ENCODE measurements at places on chromosomes 12 and 14. TPM values are rescaled to one million over a fixed set of nuclear protein-coding genes. Genes with fewer than 3 reads are reported as not detected.

- H3K27ac ChIP-seq, result peak overlapping the region; percentile 90
- H3K36me3 ChIP-seq, result no peaks in the 10 kb centered on the region
- peaks cover 70% of the 10 kb centered on the region for H3K4me1 ChIP-seq
These were observed 8.4 kb upstream of the INF2 start for GRCh38 chr14:104680806-104681688.

PIK3C2G gene
- not detected for polyA plus RNA-seq

- peak overlapping the region; percentile 40 for H3K27ac ChIP-seq
- no peak overlapping the region for H3K4me3 ChIP-seq
- no peaks in the 10 kb centered on the region for H3K27me3 ChIP-seq
- no peak for DNase-seq
These were observed 17.7 kb downstream of the SYNE3 start for GRCh38 chr14:95498622-95499353.

- no peaks in the 10 kb centered on the region for H3K27me3 ChIP-seq
- no peaks in the 10 kb centered on the region for H3K4me1 ChIP-seq
- no peak overlapping the region for H3K4me3 ChIP-seq
- DNase-seq, result no peak
- H3K36me3 ChIP-seq, result no peaks in the 10 kb centered on the region
- no peak overlapping the region for H3K27ac ChIP-seq
These were observed 144.4 kb downstream of the AKAP6 start for GRCh38 chr14:32473464-32473855.

IFNG-AS1 gene
- polyA plus RNA-seq, result not detected

- DNase-seq, result no peak
- H3K4me1 ChIP-seq, result no peaks in the 10 kb centered on the region
- H3K27me3 ChIP-seq, result no peaks in the 10 kb centered on the region
- H3K36me3 ChIP-seq, result no peaks in the 10 kb centered on the region
- H3K27ac ChIP-seq, result no peak overlapping the region
These were observed 1197.9 kb downstream of the VRK1 start for GRCh38 chr14:97995038-97995437.

DNA sequence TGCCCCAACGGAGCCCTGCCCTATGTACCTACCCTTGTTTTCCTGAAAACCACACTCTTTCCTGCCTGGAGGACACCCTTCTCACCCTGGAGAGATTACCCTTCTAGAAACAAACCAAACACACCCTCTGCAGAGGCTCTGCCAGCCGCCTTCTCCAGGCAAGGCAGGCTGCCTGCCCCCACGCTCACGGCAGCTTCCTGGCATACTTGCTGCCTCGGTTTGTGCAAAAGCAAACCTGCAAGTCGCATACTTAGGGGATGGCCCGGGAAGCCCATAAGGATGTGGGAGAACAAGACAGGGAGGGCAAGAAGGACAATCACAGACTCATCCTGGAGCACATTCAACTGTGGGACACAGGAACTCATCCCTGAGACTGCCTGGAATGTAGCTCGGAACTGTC, 154.0 kb upstream of the DIO3 start:
- DNase-seq, result no peak
- no peaks in the 10 kb centered on the region for H3K36me3 ChIP-seq
- no peaks in the 10 kb centered on the region for H3K4me1 ChIP-seq
- H3K4me3 ChIP-seq, result no peak overlapping the region
- no peaks in the 10 kb centered on the region for H3K27me3 ChIP-seq
- no peak overlapping the region for H3K27ac ChIP-seq

DNA sequence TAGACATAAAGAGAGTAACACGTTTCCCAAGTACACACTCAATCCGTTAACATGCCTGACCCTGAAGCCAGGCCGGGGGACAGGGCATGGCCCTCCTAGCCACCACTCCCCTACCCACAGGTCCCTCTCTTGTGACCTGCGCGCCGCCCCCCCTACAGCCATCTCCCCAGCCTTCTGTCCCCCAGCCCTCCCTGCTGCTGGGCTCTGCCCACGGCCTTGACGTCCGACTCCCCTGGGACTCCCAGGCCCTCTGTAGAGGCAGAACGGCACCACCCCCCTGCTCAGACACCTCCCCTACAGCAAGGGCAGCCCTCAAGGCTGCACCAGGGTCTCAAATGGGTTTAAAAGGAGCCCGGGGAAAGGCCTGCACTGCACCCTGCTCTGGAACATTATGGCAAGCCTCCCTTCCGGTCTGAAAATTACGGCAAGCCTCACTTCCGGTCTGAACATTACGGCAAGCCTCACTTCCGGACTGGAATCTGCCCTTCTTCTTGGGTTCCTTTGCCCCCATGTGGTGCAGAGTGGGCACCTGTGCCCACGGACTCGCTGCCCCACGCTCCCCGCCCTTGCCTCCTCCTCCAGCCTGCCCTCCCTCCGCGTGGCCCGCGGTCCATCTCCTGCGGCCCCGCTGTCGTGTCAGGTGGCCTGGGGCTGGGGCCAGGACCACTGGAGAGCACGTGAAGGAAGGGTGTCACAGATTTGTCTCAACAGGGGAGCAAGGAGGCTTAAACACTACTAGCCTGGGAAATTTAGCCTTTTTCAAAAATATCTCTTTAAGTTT, 77.6 kb downstream of the MOK start:
- no peaks in the 10 kb centered on the region for H3K4me1 ChIP-seq
- no peak overlapping the region for H3K27ac ChIP-seq
- no peak overlapping the region for H3K4me3 ChIP-seq
- DNase-seq, result no peak
- H3K27me3 ChIP-seq, result no peaks in the 10 kb centered on the region

DNA sequence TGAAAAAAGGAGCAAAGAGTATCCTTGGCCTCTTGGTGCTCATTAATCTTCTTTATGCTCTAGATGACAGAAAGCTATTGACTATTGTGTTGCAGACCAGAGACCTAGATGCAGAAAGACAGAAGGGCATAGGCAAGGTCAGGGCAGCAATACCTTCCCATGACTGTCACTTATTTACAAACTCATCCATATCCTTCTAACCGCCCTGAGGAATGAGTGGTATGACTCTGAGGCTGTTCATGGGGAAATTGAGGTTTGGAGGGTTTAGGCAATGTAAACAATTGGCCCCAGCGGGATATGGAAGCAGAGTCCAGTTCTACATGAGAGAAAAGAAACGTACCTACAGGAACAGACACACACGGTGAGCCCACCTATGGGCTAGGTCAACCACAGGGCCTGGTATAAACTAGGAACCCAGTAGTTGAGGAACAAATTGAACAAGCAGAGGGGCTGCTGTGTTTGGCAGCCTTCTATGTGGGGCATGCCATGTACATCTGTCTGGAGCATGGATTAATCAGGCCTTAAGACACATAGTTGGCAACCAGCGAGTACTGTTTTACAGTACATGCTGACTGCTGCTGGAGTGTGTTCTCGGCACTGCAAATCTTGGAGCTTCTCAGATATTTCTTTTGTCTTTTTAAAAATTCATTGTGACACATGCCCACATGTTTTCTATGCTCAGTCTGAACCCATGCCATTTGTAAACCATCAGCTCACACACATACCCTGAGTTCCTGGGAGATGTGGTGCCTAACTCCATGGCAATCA, 159.7 kb upstream of the NTF3 start:
- H3K27me3 ChIP-seq, result no peaks in the 10 kb centered on the region
- H3K36me3 ChIP-seq, result no peaks in the 10 kb centered on the region
- H3K4me3 ChIP-seq, result no peak overlapping the region
- no peaks in the 10 kb centered on the region for H3K4me1 ChIP-seq

SIX1 gene
- polyA plus RNA-seq, result not detected

LAG3 gene
- not detected for polyA plus RNA-seq

GPR135 gene
- not detected for polyA plus RNA-seq

DNA sequence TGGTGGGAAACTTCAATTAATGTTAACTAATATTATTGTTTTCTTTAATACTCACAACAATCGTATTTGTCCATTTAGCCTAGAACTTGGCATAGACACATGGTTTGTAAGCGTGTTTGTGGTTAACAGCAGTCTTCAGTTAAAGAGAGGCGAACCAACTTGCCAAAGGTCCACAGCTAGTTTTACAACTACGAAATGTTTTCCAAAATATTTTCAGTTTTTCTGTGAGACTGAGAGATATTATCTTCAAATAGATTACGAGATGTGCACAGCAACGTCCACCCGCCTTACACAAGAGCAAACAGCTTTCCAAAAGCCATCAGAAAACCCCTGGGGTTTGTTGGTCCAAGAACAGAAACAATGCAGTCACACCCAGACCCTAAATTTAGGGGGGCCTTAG, 58.6 kb upstream of the RASSF3 start:
- no peaks in the 10 kb centered on the region for H3K4me1 ChIP-seq
- no peak overlapping the region for H3K27ac ChIP-seq
- H3K4me3 ChIP-seq, result no peak overlapping the region
- no peaks in the 10 kb centered on the region for H3K36me3 ChIP-seq

MANSC4 gene
- not detected for polyA plus RNA-seq

DNA sequence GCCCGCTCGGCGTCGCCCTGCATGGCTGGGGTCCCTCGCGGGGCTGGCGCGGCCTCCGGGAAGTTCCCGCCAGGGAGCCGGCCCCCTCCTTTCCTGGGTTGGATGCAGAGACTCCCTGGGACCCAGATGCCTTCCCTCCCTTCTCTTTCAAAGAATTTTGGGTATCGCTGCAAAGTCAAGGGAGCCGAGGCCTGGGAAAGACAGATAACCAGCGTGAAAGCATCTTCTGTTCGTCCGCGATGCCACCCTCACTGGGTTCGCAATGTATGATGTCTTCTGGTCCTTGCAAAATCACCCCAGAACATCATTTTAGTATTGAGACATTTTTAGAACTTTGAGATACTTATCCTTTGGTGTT, 451 bp downstream of the IRAK3 start:
- peak overlapping the region; percentile 98 for H3K27ac ChIP-seq
- peaks cover 69% of the 10 kb centered on the region for H3K4me1 ChIP-seq
- no peak for DNase-seq
- no peaks in the 10 kb centered on the region for H3K27me3 ChIP-seq
- peak overlapping the region; percentile 96 for H3K4me3 ChIP-seq

DNA sequence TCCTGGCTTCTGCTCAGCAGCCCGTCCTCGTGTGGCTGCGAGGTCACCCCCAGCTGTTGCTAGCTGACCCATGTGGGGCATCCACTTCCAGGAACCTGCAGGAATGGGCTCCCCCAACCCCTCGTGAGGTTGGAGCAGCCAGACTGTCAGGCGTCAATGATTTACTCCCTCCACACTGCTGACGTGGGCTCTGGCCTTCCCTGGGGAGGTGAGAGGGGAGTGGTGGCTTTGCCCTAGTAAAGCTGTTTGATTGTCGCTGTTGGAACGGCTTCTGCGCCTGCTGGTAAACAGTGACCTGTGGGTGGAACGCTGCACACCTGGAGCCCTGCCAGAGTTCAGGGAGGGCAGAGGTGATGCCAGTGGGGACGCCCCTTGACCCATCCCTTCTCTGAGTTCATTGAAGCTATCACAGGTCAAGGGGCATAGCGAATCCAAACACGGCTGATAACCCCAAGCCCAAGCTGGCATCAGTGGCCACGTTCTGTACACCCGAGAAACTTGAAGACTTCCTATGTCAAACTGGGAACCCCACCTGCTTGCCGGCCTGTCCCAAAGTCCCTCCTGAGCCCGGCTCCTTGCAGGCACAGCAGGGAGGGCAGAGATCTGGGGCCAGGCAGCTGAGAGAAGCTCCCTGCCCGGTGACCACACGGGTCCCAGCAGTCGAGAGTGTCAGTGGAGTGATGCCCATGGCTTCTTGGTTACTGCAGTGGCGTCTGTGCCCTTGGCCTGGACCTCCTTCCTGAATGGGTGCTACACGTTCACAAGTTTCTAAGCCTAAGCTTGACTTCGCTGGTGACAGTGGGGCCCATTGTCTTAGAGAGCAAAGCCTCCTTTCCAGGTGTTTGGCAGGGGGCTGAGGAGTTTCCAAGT, 2.7 kb downstream of the ASPG start:
- no peak for DNase-seq
- no peak overlapping the region for H3K27ac ChIP-seq
- H3K36me3 ChIP-seq, result no peaks in the 10 kb centered on the region
- no peaks in the 10 kb centered on the region for H3K27me3 ChIP-seq

SERPINA10 gene
- polyA plus RNA-seq, result not detected

- no peak overlapping the region for H3K4me3 ChIP-seq
- no peaks in the 10 kb centered on the region for H3K36me3 ChIP-seq
- H3K4me1 ChIP-seq, result no peaks in the 10 kb centered on the region
- H3K27ac ChIP-seq, result no peak overlapping the region
- DNase-seq, result no peak
These were observed 126.3 kb downstream of the MGST1 start for GRCh38 chr12:16473610-16474326.

DNA sequence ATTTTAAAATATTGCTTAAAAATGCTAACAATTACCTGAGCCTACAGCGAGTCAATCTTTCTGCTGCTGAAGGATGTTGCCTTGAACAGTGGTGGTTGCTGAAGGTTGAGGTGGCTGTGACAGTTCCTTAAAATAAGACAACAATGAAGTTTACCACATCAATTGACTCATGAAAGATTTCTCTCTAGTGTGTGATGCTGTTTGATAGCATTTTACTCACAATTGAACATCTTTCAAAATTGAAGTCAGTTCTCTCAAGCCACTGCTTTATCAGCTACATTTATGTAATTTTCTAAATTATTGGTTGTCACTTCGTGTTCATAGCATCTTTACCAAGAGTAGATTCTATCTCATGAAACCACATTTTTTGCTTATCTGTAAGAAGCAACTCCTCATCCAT, 20.3 kb downstream of the CMAS start:
- no peak overlapping the region for H3K4me3 ChIP-seq
- H3K27ac ChIP-seq, result no peak overlapping the region
- H3K36me3 ChIP-seq, result peaks cover 64% of the 10 kb centered on the region
- no peak for DNase-seq

- no peaks in the 10 kb centered on the region for H3K36me3 ChIP-seq
- H3K4me1 ChIP-seq, result no peaks in the 10 kb centered on the region
- DNase-seq, result no peak
- H3K27me3 ChIP-seq, result no peaks in the 10 kb centered on the region
- H3K27ac ChIP-seq, result no peak overlapping the region
- no peak overlapping the region for H3K4me3 ChIP-seq
These were observed 376.0 kb upstream of the LRFN5 start for GRCh38 chr14:41230683-41231082.

GRCh38 chr14:58634406-58635090, 3.2 kb upstream of the DACT1 start:
- H3K4me1 ChIP-seq, result peaks cover 11% of the 10 kb centered on the region
- H3K36me3 ChIP-seq, result no peaks in the 10 kb centered on the region
- H3K27ac ChIP-seq, result no peak overlapping the region
- no peak overlapping the region for H3K4me3 ChIP-seq
- peaks cover 24% of the 10 kb centered on the region for H3K27me3 ChIP-seq

NEUROD4 gene
- polyA plus RNA-seq, result not detected

ALX1 gene
- not detected for polyA plus RNA-seq

- H3K27ac ChIP-seq, result no peak overlapping the region
- H3K4me1 ChIP-seq, result peaks cover 5% of the 10 kb centered on the region
- H3K4me3 ChIP-seq, result no peak overlapping the region
- H3K27me3 ChIP-seq, result peaks cover 1% of the 10 kb centered on the region
- H3K36me3 ChIP-seq, result no peaks in the 10 kb centered on the region
These were observed 6.6 kb downstream of the CFAP54 start for GRCh38 chr12:96495841-96496545.

TROAP gene
- not detected for polyA plus RNA-seq

ARHGAP9 gene
- 213 TPM for polyA plus RNA-seq

GRCh38 chr12:53159195-53159839, 21.2 kb upstream of the ZNF740 start:
- no peaks in the 10 kb centered on the region for H3K27me3 ChIP-seq
- no peak overlapping the region for H3K4me3 ChIP-seq
- no peak overlapping the region for H3K27ac ChIP-seq
- H3K36me3 ChIP-seq, result no peaks in the 10 kb centered on the region
- H3K4me1 ChIP-seq, result no peaks in the 10 kb centered on the region
- DNase-seq, result peak; percentile 71
